ENCODE measurements at places on chromosomes 3 and 15. TPM values are rescaled to one million over a fixed set of nuclear protein-coding genes. Genes with fewer than 3 reads are reported as not detected.

The ARGFX gene
- total RNA-seq: not detected

The ZMYND10 gene
- 4.9 TPM for total RNA-seq

The GPR149 gene
- total RNA-seq: not detected

The CPB1 gene
- not detected for total RNA-seq

Measured in thyroid gland (tissue), 4 donors.